ENCODE measurements at places on chromosomes 13 and 19.

GRCh38 chr13:22506096-22506691 is 674.6 kb upstream of the SGCG start:
- no peak for DNase-seq

DNA sequence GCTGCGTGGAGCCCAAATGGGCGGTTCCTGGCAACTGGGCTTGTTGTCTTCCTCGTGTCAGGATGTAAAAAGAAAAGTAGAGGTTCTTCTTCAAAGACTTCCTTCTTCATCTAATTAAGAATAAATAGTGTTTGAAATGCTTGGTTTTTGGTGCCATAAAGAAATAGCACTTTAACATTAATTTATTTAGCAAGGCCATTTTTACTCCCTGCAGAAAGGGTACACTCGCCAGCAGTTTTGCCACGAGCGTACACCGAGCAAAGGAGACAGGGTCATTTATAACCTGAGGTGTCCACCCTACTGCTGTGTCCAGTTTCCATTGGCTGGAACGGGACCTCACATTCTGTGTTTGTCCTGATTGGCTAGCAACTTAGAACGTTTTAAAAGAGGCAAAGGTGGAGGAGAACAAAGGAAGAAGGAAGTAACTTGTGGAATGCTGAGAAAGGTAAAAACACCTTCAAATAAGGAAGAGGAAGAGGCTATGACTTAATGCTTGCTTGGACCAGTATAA is 21.8 kb upstream of the OR10H1 start:
- DNase-seq, result no peak

DNA sequence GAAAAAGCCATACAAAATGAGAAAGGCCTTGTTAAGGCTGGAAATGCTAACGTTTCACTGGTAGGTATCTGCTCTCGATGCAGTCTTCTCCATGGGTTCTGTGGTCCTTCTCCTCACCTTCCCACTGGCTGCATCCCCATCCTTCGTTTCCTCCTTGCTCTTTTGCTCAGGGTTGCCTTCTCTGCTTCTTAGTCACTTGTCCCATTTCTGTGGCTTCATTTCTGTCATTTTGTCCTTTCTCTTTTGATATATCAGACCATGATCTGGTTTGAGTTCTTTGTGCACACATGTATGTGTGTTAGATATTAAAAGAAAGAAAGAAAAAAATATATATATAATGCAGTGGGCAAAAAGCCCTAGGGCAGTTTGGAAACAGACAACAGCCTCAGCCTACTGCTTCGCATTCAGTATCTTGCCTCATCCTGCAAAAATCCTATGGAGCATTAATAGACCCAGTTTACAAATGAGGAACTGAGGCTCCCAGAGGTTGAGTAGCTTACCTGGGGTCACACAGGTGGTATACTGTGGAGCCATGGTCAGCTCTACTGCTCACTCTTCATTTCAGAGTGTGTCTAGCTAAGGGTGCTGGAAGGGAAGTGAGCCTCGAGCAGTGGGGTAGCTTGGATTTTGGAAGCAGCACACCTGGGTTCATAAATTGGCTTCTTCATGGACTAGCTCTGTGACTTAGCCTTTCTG is 57.6 kb upstream of the MEDAG start:
- no peak for DNase-seq

- no peak for DNase-seq
Measured at GRCh38 chr13:47433461-47434005, 536.7 kb upstream of the HTR2A start.

DNA sequence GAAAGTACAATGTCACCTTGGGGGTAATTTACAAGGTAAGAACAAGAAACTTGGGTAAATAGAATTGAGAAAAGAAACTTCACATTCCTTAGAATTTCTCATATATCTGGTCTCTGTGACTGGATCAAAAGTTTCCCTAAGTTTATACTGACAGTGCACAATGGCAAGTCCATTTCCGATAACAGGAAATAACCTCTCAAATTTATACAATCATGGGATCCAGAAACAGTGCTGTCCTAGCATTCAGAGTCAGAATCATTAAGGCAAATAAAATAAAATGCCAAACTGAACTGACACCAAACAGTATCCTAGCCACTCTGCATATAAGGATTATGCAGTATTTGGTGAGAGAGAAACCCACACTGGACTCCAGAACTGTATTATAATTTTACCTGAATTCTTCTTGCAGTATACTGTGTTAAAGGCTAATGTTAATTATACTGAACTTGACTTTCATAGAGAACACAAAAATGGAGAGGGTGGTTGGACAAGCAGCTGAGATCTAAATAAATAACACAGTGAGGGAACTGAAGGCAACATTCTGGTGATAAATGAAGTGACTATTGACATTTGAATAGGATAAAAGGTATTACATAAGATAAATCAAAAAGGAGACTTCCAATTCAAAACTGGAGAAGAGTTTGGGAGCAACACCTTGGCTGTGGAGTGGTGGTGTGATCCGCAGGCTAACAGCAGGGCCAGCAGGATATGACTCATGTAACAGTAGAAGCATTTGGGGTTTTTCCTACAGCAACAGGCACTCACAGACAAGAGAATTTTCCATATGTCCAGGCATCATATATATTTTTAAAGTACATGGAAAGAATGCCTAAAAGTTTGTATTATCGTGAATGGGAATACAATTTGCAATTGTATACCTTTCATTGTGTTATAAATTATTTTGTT is 932.5 kb upstream of the MIR17HG start:
- DNase-seq, result no peak
